ENCODE measurements at places on chromosomes 5 and 9.
A peak's percentile ranks its signal among the peaks of the same experiment; 100 is the strongest.

DNA sequence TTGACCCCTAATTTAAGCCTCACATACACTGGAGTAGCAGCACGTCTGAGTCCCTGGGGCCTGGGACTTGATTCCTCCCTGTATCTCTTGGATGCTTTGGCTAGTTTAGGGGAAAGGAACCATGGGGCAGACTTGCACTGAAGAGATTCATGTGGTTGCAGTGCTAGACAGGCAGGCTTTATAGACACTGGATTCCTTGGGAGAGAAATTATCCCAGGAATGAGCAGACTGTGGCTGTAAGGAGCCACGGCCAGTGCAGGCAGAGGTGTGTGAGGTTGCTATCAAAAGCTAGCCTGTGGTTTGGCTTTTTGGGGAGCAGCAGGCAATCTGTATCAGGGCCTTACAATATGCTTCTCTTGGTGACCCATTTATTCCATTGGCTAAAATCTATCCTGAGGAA, 20.5 kb upstream of the PITX1 start:
- DNase-seq, result no peak

DNA sequence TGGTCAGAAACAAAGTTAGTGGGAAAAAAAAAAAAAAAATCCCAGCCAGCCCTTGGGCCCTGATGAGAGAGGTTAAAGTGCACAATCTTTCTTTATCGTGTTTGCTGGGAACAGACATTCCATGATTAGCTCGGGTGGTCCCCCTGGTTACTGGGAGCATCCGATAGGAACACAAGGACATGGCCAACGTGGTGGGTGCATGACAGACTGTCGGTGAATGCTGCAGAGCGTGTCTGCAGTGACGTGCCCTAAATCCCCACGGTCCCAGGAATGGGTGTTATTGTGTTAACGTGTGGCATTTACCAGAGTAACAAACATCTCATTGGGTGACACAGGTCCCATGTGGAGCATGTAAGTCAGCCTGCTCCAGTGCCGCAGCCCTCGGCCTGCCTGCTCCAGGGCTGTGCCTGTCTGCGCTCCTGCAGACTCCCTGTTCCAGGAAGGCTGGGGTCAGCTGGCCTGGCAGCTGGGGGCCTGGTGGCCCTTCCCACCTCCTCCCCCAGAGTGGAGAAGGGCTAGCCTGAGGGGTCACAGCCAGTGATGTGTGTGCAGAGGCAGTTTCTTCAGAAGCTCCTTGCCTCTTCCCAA, 34.3 kb upstream of the TBC1D2 start:
- no peak for DNase-seq

- no peak for DNase-seq
Measured at GRCh38 chr9:110115826-110116542, 92.0 kb downstream of the C9orf152 start.

DNA sequence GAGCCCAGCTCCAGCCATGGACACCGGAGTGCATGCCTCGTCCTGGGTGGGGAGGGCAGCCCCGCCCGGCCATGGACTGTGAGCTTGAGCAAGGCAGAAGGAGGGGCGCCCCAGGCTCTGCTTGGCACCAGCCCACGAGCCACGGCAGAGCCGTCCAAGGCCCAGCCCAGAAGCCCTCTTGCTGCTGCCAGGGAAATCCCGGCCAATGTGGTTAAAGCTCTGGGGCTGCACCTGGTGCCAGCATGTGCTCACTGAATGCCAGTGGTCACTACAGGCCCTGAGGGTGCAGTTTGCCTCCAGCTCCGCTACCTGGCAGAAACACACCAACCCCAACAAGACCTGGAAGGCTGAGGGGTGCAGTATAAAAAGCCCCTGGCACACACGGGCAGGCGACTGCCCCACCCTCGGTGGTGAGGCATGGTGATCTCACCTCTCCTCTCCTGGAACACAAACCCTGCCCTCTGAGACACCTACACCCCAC, 11.8 kb downstream of the BRD3 start:
- no peak for DNase-seq

DNA sequence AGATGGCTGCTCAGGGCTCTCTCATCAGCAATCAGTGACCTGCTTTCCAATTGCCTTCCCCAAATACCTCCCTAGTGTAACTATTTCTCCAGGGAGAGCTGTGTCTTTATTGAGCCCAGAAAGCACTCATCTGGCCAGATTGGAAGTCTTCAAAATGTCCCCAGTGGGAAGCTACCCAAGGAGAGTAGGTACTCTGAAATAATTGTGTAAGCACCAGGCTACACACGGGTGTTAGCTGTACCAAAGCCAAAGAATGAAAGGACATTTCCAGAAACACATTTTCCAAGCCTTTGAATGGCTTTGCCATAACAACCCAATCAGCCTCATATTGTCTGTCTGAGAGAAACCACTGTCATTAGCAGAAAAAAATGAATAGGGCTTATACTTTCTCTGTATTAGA, 318.8 kb downstream of the FAM170A start:
- no peak for DNase-seq

DNA sequence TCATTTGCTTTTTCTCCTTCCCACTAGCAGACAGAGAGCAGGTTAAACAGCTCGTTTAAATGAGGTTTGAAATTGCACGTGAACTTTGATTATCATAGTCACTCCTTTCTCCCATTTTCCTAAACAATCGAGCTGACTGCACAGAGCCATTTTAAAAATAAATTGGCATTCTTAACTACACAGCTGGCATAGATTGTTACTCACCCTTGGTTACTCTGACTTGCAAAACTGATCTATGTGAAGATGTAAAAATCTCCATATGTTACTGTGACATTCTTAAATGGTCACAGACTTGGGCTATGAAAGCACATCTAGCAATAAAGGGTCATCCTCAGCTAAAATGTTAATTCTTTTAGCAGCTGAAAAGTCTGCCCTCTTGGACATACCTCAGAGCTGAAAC, 368.5 kb downstream of the DTWD2 start:
- no peak for DNase-seq

GRCh38 chr5:11514705-11515432, 389.4 kb downstream of the CTNND2 start:
- no peak for DNase-seq

- DNase-seq, result no peak
Measured at GRCh38 chr5:1824109-1824821, 23.1 kb downstream of the NDUFS6 start.

- no peak for DNase-seq
Measured at GRCh38 chr9:132090771-132091170, 11.1 kb upstream of the MED27 start.

- DNase-seq, result peak; percentile 2
Measured at GRCh38 chr9:111094433-111094924, 56.2 kb upstream of the LPAR1 start.

DNA sequence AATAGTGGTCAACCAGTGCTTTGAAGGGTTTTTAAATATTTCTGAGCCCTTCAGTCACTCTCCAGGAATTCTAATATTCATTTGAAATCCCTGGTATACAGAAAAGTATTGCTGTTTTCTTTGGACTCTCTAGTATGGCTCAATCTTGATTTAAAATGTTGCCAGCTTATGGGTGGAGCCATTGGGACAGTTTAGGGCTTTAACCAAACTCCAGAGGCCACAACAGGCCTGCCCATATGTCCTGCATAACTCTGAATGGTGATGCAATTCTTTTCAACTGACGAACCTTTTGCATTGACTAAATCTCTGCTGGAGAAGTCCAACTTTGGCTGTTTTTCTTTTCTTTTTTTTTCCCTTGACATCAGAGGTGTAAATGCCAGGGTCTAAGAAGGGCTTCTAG, 10.3 kb upstream of the ANKHD1 start:
- no peak for DNase-seq

DNA sequence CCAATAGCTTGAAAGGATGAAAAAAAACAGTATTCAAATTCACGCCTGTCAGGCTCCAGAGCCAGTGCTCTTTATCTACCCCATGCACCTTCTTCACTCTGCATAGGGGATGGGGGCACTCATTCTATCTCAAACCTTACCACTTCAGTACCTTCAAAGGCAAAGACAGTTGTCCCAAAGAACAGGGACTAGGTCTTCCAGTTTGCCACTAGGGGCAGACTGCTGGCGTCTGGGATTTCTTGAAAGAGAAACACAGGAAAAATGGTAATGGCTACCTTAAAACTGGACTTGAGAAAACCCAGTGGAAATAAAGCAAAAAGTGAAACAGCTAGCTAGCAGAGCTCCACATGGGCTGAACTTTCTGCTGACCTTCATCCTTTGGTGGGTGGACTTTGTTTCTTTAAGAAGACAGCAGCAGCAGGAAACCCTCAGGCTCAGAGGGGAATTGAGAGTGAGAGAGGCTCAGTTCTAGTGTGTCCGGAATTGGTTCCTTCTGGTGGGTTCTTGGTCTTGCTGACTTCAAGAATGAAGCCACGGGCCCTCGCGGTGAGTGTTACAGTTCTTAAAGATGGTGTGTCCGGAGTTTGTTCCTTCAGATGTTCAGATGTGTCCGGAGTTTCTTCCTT, 41.0 kb upstream of the SLC36A1 start:
- DNase-seq, result peak; percentile 16

DNA sequence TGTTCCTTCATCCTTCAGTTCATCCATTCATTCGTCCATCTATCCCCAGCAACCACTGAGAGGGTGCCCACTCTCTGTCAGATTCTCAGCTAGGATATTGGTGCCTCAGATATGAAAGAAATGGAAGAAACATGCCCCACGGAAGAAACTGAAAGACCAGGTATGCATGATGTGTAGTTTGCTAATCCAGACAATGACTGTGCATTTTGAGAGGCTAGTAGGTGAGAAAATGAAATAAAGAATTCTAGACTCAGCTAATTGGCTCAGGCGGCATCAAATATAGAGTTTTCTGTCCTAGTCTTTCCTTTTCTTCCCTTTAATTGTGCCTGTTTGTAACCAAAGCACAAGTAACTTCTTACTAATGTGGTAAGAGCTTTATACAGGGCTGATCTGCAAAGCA, 104.7 kb downstream of the PDZD2 start:
- no peak for DNase-seq

GRCh38 chr9:78578072-78578471, 281.1 kb downstream of the PSAT1 start:
- no peak for DNase-seq

DNA sequence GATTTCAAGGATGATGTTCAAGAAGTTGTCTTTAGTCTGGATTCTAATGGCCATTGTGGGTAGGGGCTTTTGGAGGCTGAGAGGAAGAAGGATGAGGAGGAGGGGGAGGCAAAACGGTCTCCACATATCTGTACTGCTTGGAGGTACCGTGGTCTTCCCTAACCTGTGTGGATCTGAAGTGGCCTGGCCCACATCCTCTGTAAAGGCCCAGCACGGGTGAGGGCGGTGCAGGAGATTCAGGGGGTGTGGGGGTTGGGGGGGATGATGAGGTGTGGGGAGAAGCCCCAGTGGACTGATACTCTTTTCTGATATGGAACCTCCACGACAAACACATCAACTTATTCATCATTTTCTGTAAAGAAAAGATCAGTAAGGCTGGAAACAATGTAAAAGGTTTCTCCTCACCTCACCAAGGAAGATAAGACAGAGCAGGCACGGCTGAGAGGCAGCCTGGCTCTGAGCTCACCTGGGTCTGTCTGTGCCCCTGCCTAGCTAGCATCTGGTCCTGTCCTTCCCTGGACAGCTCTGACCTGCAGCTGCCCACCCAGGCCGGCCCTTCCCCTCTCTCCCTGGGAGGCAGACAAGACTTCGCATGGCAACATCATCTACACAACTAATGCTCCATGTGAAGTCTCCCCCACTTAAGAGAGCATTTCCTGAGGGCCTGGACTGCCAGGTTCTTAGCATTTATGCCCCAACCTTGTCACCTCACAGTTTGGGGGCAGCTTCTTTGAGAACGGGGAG, 5.6 kb upstream of the IL3 start:
- DNase-seq, result no peak

- DNase-seq, result no peak
Measured at GRCh38 chr5:124402144-124402581, 344.3 kb downstream of the ZNF608 start.

GRCh38 chr5:109990723-109991359, 301.1 kb downstream of the MAN2A1 start:
- no peak for DNase-seq

GRCh38 chr5:83354958-83355357, 116.6 kb upstream of the VCAN start:
- no peak for DNase-seq

DNA sequence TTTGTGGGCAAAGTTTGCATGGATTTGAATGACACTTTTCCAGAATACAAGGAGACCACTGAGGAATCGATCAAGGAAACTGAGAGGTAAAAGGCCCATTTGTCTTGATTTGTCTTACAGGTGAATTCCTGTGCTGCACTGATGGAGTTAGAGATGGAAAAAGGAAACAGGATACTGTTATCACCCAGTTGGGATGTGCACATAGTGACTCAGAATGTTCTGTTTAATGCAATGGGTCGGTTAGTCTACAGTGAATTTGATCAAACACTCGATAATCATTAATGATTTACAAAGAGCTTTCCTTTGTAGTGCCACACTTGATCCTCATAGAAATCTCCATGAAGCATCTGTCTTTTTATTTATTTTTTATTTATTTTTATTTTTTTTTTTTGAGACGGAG, 64.7 kb downstream of the GDA start:
- no peak for DNase-seq

Data from KBM-7 (cell line).